MM.1S (cell line): ENCODE measurements at places on chromosomes 2 and 18.

DNA sequence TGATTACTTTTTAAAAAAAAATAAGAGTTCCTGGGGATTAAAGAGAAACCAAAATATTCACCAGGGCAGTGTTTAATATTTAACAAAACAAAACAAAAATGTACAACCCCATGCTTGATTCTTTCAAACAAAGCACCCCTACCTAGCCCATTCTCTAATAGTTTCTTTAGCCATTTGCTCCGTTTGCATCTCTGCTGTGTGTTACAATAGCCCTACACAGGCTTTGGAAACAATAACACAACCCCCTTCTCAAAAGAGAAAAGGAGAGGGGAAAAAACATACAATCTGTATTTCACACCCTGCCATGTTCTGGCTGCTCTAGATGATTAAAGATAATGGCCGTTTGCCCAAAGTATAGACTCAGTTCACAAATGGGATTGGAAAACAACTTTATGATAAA lies 302.9 kb downstream of the CPS1 start:
- H3K27ac ChIP-seq, result no peak overlapping the region
- H3K4me1 ChIP-seq, result no peaks in the 10 kb centered on the region
- no peak overlapping the region for H3K4me3 ChIP-seq
- H3K36me3 ChIP-seq, result no peaks in the 10 kb centered on the region
- H3K27me3 ChIP-seq, result no peaks in the 10 kb centered on the region

DNA sequence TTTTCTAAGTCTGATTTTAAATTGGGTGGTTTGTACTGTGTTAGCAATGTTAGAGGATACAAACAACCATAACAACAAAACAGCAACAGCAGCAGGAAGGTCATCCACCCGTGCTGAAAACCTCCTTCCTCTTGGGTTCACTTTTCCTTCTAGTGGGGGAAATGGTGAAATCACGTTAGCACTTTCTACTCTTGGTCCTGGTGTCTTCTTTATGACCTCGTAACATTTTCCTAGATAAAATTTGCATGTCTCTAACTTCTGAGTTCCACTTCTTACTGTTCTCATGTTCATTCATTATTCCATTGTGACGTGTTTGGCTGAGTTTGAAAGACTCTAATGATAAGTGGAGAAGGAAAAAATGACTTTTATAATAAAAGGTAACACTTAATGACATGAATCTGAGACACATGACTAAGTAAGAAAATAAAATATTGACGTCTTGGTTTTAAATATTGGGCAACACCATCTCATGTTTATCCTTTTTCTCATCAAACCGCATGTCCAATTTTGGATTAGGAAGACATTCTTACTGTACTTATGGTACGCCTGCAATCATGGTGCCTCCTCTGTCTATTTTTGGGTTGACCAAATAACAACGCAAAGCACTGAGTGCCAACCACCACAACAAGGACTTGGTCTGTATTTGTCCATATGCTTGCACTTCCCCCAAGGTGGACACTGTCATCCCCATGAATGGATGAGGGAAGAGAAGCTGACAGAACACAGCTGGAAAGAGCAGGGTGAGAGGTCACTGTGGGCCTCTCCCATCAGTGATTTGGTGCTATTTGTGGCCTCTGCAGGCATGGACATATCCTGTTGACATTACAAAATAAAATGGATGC lies 25.7 kb upstream of the IL1R1 start:
- DNase-seq, result no peak
- H3K27ac ChIP-seq, result no peak overlapping the region
- H3K36me3 ChIP-seq, result no peaks in the 10 kb centered on the region
- no peaks in the 10 kb centered on the region for H3K27me3 ChIP-seq
- no peaks in the 10 kb centered on the region for H3K4me1 ChIP-seq

DNA sequence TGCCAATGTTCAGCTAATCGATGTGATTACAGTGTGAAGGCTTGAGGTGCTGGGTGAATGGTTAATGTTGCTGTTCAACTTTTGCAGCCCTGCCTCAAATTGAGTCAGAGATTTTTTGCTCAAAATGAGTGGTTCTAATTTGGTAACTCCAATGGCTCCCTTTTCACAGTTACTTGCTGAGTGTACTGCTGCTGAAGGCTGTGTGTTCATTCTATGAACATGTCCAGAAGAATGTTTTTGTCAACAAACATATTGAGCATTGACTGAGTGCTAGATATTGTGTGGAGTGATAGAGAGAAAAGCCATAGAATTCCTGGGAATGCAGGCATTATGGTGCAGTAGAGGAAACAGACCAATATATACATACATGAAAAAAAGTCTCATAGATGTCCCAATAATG lies 39.0 kb upstream of the TCF4 start:
- no peak overlapping the region for H3K4me3 ChIP-seq
- no peaks in the 10 kb centered on the region for H3K27me3 ChIP-seq
- H3K27ac ChIP-seq, result no peak overlapping the region
- no peak for DNase-seq
- no peaks in the 10 kb centered on the region for H3K4me1 ChIP-seq

- no peak for DNase-seq
- H3K36me3 ChIP-seq, result no peaks in the 10 kb centered on the region
- H3K27ac ChIP-seq, result no peak overlapping the region
- no peaks in the 10 kb centered on the region for H3K4me1 ChIP-seq
- H3K4me3 ChIP-seq, result no peak overlapping the region
These were observed 50.0 kb downstream of the TMEM163 start for GRCh38 chr2:134668821-134669220.

DNA sequence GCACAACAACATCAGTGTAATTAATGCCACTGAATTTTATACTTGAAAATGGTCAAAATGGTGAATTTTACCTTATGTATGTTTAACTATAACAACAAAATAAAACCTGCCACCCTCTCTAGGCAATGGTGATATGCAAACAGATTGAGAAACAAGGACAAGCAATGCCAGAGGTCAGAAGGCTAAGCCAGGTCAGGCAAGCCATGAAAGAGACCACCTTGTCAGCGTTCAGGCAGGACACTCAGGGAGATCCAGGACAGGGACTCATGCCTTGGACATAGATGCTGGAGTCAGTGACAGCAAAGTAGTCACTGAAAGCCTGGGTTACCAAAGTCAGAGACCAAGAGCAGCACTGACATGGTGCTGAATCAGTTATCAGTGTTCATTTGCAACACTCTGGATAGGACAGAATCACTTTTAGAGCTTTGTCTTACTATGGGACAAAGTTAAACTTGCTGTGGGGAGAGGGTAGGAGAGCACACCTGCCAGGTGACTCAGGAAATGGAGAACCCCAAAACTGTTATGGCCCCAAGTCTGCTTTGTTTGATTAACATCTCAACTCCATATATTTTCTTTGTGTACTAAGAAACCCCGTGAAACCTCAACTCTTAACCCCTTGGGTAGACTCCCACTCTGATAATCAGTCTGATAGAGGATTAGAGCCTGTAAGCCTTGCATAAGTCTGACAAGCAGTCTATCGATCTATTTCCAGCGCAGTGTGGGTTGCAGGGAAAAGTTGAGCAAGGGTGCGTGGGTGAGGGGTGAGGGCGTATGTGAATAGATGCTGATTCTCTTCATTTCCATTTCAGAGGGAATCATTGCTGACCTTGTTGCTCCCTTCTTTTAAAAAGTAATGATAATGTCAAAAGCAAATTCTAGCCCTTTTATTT lies 48.7 kb upstream of the ZNF385B start:
- no peak for DNase-seq
- no peaks in the 10 kb centered on the region for H3K4me1 ChIP-seq
- H3K27ac ChIP-seq, result no peak overlapping the region

- no peaks in the 10 kb centered on the region for H3K4me1 ChIP-seq
- no peaks in the 10 kb centered on the region for H3K36me3 ChIP-seq
- H3K27me3 ChIP-seq, result no peaks in the 10 kb centered on the region
- no peak for DNase-seq
These were observed 264.1 kb downstream of the TRIB2 start for GRCh38 chr2:12980817-12981216.

DNA sequence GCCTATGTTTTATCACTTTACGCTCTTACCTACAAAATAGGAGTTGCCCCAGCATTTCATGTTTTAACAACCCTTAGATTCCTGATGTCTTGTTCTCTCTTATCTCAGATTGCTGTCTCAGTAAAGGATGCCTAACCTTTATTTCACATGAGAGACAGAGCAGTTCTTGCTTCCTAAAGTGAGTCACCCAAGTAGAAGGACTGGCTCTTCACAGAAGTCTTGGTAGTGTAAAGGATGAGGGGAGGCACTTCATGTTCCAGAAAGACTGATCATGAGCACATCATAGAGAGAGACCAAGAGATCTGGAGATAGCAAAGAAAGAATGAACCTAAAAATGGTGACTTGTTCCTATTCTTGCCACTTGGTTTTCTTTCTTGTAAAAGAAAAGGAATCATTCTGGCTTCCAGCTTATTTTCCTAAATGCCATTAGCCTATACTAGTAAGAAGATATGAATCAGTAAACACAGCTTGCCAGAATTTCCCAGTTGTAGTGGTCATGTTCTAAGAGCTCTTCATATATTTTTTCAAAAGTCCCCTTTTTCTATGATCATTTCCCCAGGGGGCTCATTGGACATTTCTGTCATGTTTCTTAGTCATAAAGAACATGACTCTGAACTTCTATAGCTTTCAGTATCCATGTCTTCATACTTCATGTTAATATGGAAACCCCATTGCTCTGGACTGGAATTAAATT lies 54.9 kb downstream of the MAPRE2 start:
- H3K27me3 ChIP-seq, result no peaks in the 10 kb centered on the region
- H3K27ac ChIP-seq, result no peak overlapping the region
- no peak overlapping the region for H3K4me3 ChIP-seq
- H3K36me3 ChIP-seq, result no peaks in the 10 kb centered on the region

DNA sequence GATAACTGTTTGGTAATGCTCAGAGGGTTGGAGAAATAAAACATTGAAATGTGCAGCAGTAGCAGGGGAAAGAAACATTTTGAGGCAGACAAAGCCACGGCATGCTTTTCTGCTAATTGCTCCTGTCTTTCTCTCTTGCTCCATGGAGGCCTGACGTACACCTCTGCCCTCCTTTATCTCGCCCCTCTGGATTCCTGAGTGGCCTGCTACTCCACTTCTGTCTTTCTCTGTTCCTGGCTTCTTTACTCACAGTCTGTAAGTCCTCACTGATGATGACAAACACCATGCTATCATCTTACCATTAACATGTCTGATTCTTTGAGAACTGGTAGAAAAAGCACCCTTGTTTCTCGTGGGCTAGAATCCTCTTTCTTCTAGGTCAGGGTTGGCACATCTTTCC lies 392.9 kb downstream of the MEIS1 start:
- no peak for DNase-seq
- no peaks in the 10 kb centered on the region for H3K4me1 ChIP-seq
- H3K36me3 ChIP-seq, result no peaks in the 10 kb centered on the region
- no peaks in the 10 kb centered on the region for H3K27me3 ChIP-seq
- no peak overlapping the region for H3K27ac ChIP-seq

DNA sequence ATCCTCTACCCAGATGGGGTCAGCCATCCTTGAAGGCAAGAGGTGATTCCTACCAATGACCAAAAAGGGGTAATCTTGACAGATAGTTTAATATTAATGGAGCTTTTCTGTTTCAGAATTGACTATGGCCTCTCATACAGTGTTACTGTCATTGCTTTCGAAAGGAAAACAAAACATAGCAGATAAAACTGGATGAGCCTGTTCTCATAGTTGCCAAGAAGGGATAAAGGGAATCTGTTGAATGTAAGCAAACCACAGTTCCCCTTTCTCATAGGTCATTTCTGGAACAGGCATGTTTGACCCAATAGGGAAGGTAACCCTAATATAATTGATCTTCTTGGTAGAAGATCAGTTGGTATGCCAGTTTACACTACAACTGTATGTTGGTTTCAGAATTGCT lies 1.6 kb downstream of the RAB27B start:
- no peak for DNase-seq
- no peaks in the 10 kb centered on the region for H3K27me3 ChIP-seq
- H3K27ac ChIP-seq, result no peak overlapping the region
- no peaks in the 10 kb centered on the region for H3K36me3 ChIP-seq
- H3K4me1 ChIP-seq, result no peaks in the 10 kb centered on the region
- H3K4me3 ChIP-seq, result no peak overlapping the region

DNA sequence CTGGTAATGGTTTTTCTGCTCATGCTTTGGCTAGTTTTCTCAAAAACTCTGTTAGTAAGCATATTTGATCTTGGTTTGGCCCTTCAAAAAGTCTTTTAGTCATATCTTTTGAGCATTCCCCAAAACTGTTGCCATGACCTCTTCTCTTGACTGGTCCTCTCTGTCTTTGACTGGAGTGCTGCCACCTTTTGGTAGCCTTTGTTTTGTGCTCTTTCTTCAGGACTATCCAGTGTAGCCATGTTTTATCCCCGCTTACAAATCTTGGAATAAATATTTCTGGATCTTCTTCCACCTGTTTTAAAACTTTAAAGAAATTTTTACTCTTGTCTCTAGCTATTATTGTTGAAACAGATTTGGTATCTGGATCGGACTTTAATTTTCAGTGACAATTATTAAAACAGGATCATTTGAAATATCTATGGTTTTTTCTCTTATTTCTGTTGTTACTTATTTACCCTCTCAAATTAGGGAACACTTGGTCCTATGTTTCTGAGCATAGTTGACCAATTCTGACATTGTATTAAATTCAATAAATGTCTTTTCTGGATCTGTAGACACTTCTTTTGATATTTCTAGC lies 965 bp upstream of the ELOA2 start:
- no peak for DNase-seq
- no peaks in the 10 kb centered on the region for H3K36me3 ChIP-seq
- no peak overlapping the region for H3K27ac ChIP-seq
- H3K4me3 ChIP-seq, result no peak overlapping the region
- no peaks in the 10 kb centered on the region for H3K4me1 ChIP-seq

DNA sequence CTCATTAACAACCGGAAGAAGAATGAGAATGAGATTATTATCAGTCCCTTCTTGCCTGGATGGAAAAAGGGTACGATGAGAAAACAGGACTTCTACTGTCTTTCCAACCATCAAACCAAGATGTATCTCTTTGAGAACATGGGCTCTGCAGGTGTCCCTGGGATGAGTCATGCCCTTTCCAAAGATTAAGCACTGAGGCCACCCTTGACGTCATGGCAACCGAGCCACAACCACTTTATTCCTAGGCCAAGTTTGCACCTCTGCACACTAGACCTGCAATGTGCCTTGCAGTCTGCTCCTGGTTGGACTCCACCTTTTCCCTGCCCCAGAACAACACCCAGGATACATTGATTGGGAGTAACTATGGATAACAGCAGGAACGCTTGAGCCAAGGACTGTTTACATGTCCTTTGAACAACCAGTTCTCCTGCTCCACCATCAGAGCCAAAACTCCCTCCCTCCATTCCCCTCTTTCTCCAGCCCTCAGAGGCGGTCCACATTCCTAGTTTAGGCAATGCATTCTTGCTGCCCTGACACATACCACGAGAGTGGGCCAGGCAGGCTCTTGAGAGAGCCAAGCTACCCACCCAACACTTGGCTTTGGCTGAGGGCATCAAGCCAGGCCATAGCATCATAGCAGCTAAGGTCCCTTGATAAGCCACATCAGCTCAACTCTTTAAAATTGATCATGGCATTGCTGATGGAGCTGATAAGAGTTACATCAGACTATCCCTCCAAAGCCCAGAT lies 310.7 kb downstream of the TNS1 start:
- peaks cover 8% of the 10 kb centered on the region; the same call in 1 of the 2 replicates for H3K4me1 ChIP-seq
- no peak overlapping the region for H3K4me3 ChIP-seq
- no peak overlapping the region for H3K27ac ChIP-seq
- no peak for DNase-seq
- no peaks in the 10 kb centered on the region for H3K36me3 ChIP-seq
